A549 treated with Mapracorat at 1 μM for 4 hours (cell line): ENCODE measurements at places on chromosomes 12 and 14. TPM values are rescaled to one million over a fixed set of nuclear protein-coding genes. Genes with fewer than 3 reads are reported as not detected.

The MIP gene
- 0.13 to 0.32 TPM (median 0.23 TPM) in 4 of 5 replicates, not detected in the other for total RNA-seq

The CMA1 gene
- total RNA-seq = not detected in 5 replicates

The VRTN gene
- total RNA-seq = not detected in 5 replicates

The GLS2 gene
- 0.13 to 0.24 TPM (median 0.16 TPM) in 3 of 5 replicates, not detected in the others for total RNA-seq

The ANKRD33 gene
- total RNA-seq = not detected in 5 replicates

The CCDC177 gene
- 0.06 to 0.07 TPM in 2 of 5 replicates, not detected in the others for total RNA-seq

The KRT78 gene
- 0.10 to 0.31 TPM (median 0.15 TPM) in 3 of 5 replicates, not detected in the others for total RNA-seq

The KLHL33 gene
- not detected in 5 replicates for total RNA-seq

The DAO gene
- total RNA-seq = not detected in 5 replicates

The MMP17 gene
- 6.6 to 12.6 TPM (median 10.1 TPM) in 5 replicates for total RNA-seq

The TRAF3 gene
- total RNA-seq = 16.1 to 21.7 TPM (median 20.5 TPM) in 5 replicates

The SRGAP1 gene
- total RNA-seq = 9.2 to 11.1 TPM (median 10.7 TPM) in 5 replicates

The TNFAIP2 gene
- 262 to 325 TPM (median 308 TPM) in 5 replicates for total RNA-seq

The AQP5 gene
- not detected in 5 replicates for total RNA-seq

The RNF41 gene
- total RNA-seq = 21.8 to 27.4 TPM (median 25.1 TPM) in 5 replicates
